OCI-M1 (cell line): ENCODE measurements at places on chromosomes 12 and 14.
A peak's percentile ranks its signal among the peaks of the same experiment; 100 is the strongest.

DNA sequence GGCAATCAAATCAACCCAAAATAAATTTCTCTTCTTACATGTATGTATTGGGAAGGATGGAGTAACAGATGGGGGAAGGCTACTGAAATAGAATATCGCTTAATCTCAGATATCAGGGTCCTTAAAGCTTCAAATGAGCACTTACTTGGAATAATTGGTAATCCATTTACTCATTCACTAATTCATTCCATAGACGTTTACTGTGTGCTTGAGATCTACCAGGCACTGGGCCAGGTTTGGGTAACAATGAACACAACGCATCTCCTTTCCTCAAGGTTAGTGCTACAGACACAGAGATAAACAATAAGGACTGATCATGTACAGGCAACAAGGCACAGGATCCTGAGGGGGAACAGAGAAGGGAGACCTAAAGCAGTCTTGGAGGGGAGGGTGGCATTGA lies 54.4 kb upstream of the KRR1 start:
- DNase-seq = no peak

- no peak for DNase-seq
These were observed 35.9 kb downstream of the PHLDA1 start for GRCh38 chr12:75995691-75996090.

- DNase-seq = no peak
These were observed 202.3 kb downstream of the GXYLT1 start for GRCh38 chr12:41942354-41942753.

GRCh38 chr12:94618995-94619695 lies 31.2 kb downstream of the TMCC3 start:
- no peak for DNase-seq

DNA sequence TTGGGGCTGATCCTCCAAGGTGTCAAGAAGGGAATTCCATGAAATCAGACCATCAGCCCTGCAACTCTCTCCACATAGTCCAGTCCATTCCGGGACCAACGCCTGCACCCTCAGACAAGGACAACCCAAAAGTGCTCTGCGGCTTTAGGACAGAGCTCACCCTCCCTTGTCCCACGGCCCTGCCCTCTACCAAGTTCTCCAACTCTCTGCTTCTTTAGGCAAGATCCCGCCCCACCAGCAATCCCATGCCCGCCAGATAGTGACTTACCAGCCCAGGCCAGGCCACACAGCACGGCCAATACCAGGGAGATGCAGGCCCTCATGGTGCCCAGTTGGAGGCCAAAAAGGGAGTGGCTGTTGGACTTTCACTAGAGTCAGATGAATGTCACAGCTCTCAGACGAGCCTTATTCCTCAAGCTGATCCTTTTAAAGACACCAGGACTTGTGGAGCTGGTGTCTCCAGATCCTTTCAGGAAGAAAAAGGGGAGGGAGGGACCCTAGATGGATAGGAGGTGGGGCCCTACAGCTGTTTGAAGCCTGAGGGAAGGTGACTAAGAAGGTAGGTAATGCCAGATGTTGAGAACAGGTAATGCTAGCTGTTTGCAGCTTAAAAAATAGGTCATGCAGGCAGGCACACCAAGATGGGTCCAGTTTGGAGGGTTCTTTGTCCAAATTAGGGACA lies at the start of gene ENDOU:
TSS of gene ENDOU (minus strand) at position 400 of the 682 bp plus-strand sequence. CDS start at position 323, 77 bp downstream.
- DNase-seq = no peak

DNA sequence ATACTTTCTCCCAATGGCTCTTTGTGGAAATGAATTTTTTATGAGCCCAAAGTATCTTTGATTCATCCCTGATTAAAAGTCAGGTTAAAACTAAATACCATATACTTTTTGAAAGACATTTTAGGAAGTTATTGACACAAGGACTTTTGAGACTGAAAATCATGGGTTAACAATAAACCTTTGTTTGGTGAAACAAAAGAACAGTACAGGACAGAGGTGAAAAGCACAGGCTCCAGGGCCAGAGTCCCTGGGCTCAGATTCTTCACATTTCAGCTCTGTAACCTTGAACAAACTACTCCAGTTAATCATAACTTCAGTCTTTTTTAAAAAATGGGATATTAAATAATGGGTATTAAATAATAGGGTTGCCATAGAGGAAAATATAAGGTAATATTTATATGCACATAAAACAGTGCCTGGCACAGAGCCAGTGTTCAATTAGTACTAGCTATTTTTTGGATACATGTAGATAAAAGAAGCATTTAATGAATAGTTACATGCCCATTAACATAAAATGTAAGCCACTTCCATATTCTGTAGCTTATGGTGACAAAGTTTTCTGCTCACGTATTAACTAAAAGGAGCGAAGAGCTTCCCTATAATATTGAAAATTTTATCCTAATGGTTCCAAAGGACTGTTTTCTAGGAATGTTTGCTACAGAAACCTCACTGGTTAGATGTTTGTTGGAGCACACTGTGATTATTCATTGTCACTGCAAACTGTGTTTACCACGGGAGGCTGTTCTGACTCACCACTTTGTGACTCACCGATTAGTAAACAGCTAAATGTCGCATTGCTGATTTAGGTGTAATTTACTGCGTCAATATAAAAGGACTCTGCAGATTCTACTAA lies 255.4 kb downstream of the DAD1 start:
- peak; percentile 23 for DNase-seq

DNA sequence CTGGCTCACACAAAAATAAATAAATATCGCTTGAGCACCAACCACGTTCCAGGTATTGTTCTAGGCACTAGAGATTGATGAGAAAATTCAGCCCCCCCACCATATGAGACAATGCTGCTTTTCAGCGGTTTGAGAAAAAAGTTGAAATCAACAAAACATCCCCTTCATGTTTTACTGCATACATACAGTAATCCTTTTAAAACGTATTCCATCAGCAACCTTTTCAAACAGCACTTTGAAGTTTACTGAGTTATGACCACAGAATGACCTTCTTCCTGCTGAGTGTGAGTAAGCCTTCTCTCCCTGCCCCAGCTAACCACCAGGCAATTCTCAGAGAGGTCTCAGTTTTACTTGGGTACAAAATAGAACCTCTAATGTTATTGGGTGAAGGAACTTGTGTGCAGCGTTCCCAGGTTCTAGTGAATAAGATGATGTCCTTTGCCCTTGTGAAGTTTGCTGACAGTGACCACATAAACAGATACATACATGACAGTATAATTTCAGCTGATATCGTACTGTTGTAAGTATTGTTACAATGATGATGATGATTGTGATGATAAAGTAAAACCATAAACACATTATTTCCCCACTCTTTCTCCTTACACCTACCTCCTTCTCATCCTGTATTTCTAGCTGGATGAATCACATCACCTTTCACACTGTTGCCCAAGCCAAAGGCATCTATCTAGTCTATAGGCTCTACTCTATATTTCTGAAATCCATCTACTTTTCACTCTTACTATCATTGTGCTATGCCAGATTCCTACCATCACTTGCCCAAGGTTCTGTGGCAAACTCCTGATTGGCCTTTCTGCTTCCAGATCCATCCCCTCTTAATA lies 124.4 kb upstream of the KRR1 start:
- DNase-seq = peak; percentile 50

- no peak for DNase-seq
These were observed 16.5 kb upstream of the CHGA start for GRCh38 chr14:92906420-92906819.

- DNase-seq = no peak
These were observed 145.3 kb downstream of the NTF3 start for GRCh38 chr12:5577211-5577612.

GRCh38 chr12:129870796-129871195 lies 33.0 kb downstream of the TMEM132D start:
- no peak for DNase-seq

DNA sequence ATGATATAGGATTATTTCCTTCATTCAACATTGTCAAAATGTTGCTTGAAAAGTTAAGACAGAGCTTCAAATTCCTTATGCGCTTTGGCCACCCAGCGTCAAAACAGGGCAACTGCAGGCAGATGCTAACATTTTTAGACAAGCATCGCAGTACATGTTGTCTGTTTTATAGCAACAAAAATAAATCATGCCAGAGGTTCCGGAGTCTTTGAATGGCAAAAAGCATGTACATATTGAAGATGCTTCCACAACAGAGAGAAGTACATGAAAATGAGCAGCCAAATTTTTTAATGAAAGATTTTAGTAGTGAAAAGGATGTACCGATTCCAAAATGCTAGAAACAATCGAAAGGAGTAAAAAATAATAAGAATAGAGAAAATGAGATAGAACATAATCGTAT lies 49.8 kb upstream of the USP15 start:
- DNase-seq = peak; percentile 74

- peak; percentile 19 for DNase-seq
These were observed 248.0 kb downstream of the RASSF9 start for GRCh38 chr12:85588221-85588620.

GRCh38 chr12:43022838-43023237 lies 433.3 kb upstream of the PRICKLE1 start:
- DNase-seq = no peak

DNA sequence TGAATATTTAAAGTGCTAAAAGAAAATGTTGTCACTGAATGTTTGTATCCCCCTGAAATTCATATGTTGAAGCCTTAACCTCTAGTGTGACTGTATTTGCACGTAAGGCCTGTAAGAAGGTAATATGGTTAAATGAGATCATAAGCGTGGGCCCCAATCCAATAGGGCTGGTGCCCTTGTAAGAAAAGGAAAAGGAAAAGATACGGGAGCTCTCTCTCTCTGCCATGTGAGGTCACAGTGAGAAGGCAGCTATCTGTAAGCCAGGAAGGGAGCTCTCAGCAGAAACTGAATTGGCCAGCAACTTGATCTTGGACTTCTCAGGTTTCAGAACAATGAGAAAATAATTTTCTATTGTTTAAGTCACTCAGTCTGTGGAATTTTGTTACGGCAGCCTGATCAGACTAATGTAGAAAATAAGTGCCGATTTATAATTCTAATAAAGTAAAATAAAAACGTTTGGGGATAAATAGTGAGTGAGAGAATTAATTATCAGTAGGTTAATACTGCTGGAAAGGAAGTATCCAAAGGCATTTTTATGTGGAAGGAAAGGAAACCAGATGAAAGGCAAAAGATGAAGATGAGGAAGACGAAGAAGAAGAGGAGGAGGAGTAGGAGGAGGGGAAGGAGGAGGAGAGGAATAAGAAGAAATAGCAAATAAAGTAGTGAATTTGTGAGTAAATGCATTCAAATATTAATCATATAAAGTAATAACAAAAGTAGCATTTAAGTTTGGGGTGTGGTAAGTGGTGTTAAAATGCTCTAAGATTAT lies 188.5 kb upstream of the KRR1 start:
- DNase-seq = no peak

DNA sequence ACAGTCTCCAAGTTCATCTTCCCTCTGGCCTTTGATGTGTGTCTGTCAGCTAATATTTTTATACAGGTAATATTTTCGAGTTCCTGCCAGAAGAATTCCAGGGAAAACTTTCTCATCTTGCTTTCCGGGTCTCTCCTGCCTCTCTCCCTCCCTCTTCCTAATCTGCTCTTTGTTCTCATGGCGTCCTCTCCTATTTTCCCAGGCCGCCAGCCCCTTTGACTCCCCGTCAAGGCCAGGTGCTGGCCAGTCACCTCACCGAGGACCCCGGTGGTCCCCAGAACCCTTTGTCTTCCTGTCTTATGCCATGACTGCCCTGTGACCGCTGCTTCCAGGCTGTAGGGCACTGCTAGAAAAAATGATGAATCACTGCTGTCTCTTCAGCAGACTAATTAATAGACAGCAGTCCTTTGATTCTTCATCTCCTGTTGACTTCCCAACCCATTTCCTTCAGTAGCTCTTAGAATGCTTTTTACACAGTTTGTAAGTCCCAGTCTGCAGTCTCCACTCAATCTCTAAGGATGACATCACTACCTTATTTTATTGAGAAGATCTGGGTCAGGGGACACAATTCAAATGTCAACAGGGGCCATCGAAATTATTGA lies 40.7 kb downstream of the PPFIBP1 start:
- DNase-seq = no peak

- DNase-seq = no peak
These were observed 14.4 kb downstream of the SPRYD3 start for GRCh38 chr12:53064613-53065436.

DNA sequence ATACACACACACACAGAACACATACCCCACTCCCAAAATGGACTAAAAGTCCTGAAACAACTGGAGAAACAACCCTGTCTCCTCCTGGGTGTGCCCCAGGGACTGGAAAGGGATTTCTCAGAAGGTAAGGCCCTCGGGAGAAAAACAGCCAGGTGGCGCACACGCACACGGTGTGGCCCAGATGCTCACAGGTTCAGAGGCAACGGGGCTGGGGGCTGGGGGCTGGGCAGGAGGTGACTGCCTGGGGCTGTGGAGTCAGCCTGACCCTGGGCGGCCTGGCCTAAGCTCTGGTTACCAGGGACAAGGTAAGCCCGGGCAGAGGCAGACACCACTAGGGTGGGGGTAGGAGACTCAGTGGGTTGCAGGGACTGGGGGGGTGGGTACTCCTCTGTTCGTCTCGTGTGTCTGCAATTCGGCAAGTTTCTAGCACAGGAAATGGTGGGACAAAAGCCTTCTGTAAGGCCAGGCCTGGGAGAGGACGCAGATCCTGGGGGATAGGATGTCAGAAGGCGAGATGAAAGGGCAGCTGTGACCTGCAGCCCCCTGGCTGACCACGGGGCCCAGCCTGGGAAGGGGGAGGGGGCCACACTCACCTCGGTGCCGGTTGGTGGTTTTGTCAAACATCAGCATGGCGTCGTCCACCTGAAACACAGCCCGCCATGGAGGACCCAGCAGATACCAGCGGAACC lies 10.4 kb downstream of the MSI1 start:
- no peak for DNase-seq

- DNase-seq = peak; percentile 34
These were observed 44.8 kb downstream of the GCH1 start for GRCh38 chr14:54857830-54858269.

DNA sequence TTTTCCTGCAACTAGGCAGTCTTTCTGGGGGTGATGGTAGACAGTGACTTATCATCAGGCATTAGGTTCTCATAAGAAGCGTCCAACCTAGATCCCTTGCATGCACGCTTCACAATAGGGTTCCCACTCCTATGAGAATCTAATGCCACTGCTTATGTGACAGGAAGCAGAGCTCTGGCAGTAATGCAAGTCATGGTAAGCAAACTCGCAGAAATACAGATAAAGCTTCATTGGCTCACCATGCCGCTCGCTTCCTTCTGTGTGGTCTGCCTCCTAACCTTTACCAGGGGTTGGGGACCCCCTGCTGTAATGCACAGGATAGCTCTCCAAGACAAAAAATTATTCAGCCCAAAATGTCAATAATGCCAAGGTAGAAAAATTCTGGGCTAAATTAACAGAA lies 864.2 kb downstream of the TRHDE start:
- DNase-seq = peak; percentile 92

- DNase-seq = no peak
These were observed 2.1 kb upstream of the HOXC8 start for GRCh38 chr12:54006559-54007220.

- no peak for DNase-seq
These were observed 147.4 kb downstream of the BCL11B start for GRCh38 chr14:99124482-99125105.

- no peak for DNase-seq
These were observed 7.9 kb downstream of the IFFO1 start for GRCh38 chr12:6547987-6548386.

- no peak for DNase-seq
These were observed 68.9 kb downstream of the TESC start for GRCh38 chr12:117030187-117030900.
